ENCODE measurements at places on chromosomes 7 and 10. TPM values are rescaled to one million over a fixed set of nuclear protein-coding genes. Genes with fewer than 3 reads are reported as not detected.
A peak's percentile ranks its signal among the peaks of the same experiment; 100 is the strongest.

GRCh38 chr7:94957061-94957460 is 49.7 kb downstream of the PPP1R9A start:
- DNase-seq = no peak

- DNase-seq = no peak
Observed at GRCh38 chr10:86684331-86685097, 16.2 kb downstream of the LDB3 start.

- no peak for DNase-seq
Observed at GRCh38 chr7:141477865-141478264, 73.3 kb upstream of the AGK start.

GRCh38 chr10:26987851-26988250 is 112.4 kb downstream of the ANKRD26 start:
- DNase-seq = no peak

DNA sequence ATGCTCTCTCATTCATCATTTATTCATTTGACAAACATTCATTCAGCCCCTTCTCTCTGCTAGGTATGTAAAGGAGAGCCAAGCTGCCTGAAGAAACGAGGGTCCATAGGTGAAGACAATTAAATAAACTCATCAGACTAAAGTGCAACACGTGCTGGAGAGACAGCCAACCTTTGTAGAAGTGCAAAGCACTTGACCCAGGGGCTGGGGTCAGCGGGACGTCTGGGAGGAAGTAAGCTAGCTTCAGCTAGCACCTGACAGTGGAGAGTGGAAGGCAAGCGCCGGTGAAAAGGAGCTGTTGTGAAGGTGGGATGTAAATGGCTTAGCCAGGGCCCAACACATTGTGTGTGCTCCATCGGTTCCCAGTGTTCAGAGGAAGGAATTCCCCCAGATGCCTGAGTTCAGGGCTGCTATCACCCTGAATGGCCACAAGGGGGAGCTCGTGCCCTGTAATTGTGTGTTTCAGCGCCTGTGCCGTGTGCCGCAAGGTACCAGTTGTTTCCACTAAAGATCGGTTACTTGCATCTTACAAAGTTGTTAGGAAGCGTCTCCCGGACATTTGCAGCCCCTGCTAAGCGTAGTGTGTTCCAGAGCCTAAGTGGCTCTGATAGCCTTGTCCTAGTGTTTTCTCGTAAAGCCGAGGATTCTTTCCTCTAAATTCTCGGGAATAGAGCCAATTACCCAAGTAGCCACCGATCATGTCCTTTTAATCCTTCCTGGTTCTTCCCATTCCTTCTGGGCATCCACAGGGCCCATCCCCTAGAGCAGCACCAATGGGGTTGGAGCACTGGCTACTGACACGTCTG is 30.6 kb downstream of the TLX1 start:
- peak; percentile 39 for DNase-seq

- no peak for DNase-seq
Observed at GRCh38 chr10:1264001-1264400, 207.8 kb downstream of the WDR37 start.

DNA sequence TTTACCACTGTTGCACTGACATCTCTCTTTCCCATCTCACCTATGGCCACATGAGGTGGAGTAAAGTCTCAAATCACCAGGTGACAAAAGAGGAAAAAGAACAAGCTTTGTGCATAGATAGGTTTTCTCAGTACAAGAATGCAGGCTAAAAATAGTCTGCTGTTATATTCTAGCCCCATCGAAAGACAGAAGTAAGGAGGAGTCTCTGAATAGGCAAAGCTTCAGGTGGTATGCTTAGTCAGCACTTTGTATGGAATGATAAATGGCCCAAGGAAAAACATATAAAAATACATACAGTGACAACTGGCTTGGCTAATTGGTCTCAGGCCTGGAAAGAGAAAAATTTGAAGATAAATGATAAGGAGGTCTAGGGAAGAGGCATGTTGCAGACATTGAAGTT is 39.6 kb upstream of the KCND2 start:
- no peak for DNase-seq

DNA sequence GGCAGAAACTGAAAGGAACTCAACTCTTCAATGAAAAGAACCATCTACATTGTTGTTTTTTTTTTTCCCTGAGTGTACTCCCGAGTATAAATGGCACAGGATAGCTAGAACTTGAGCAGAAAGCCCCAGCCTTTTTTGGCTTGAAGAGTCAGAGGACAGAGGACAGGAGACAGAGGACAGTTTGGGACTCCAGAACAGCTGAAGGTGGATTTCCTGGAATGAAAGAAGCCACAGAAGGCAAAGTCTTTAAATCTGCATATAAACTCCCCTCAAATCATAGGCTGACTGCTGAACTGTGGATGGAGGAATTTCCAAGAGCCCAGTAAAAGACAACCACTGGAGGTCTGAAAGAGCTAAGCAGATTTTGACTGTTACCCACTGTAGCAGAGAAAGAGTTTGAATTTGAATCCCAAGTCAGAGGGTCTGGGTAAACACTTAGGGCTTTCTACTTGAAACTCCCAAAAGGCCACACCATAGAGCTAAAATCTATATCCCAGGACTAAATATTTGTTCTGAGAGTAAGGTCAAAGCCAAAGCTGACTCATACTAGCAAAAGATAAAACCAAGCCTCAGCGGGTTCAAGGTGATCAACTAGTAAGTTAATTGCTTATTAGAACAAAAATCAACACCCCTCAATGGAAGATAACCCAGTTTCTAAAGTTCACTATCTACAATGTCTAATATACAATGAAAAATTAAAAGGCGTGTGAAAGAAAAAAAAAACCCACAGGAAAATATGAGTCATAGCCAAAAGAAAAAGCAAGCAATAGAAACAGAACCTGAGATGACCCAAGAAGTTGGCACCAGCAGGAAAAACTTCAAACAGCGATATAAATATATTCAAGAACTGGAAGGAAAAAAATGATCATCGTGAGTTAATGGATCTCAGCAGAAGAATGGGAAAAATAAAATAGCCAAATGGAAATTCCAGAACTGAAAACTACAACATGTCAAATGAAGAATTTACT is 1.8 kb upstream of the OPN1SW start:
- DNase-seq = no peak

DNA sequence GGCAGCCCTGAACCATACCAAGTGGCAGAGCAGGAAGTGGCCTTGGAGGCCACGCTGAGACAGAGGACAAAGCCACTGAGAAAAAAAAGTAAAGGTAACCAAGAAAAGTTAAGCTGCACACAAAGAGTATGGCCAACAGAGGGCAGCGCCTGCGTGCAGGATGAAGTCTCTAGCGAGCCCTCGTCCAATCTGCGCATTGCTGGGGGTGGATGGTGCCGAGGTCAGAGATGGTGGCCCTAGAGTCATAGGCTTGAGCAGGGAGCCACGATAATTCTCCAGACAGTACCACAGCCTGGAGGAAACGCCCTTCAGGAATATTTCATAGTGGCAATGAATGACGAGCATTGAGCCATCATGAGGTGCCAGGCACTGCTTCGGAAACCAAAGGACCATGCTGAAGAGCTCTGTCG is 9.7 kb downstream of the ATP6V0E2 start:
- DNase-seq = no peak

DNA sequence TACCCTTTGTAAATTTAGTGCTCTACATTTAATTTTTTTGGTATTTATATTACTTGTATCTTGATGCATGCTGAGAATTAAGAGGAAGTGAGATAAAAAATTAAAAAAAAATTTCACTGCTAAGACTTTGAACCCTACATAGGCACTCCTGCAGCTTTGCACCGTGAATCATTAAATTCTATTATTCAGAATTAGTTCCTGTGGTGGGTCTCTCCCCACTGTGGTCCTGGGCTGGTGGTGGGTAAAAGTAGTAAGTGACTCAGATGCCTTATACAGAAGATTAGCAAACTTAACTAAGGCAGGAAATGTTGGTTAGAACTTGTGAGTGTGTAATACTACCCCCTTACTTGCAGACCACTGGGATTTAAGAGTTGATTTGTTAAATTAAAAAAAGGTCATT is 72.6 kb downstream of the AP3M1 start:
- no peak for DNase-seq

GRCh38 chr10:12430406-12430982 is 81.1 kb downstream of the CAMK1D start:
- no peak for DNase-seq

DNA sequence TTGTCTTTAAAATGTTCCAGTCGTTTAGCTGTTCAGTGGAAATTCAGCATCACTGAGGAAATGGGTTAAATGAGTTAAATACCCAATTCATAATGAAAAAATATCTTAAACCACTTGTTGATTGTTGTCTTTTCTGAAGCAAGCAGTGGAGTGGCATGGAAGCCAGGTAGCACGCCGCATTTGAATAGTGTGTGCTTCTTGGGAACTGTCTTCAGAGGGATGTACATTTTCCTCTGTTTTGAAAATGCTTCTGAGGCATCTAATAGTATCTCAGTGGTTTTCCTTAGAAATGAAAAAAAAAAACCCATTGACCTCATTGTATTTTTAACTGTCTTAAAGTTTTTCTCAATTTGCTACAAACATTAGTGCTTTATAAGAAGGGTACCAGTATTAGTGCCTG is 28.1 kb downstream of the C10orf53 start:
- DNase-seq = no peak

GRCh38 chr7:19648791-19649190 is 60.0 kb downstream of the POLR1F start:
- no peak for DNase-seq

DNA sequence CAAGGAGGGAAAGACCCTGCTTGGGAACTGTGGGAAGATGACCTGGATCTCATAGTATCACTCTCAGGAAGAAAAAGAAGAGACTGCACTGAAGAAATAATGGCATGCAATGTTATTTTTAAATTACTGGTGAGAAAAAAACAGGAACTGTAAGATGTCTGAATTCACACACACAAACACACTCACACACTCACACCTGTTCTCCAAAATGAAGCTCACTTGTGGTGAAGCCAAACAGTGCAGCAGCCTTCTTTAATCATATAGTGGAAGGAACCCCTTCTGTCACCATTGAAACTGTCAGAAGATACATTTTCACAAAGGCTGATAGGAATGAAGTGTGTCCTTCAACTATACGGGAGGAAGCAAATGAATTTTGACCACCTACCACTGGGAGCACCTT is 156.5 kb upstream of the GHITM start:
- no peak for DNase-seq

GRCh38 chr7:76281006-76281705 is 21.3 kb upstream of the HSPB1 start:
- DNase-seq = no peak

DNA sequence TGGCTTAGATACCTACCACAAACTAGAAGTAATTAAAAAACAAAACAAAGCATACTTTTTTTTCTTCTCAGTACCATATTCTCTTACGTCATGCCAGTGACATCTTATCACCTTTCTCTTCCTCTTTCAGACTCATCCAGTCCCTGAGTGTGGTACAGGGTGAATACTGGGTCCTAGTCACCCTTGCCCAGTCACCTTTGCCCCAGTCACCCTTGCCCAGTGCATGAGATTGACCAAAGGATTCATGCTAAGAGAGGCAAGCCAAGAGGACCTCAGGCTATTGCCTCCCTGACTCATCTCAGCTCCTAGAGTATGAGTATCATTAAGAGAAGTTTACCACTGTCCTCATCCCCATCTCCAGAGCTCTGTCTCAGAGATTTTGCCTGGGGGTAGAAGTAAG is 10.0 kb upstream of the TSPAN12 start:
- DNase-seq = no peak

DNA sequence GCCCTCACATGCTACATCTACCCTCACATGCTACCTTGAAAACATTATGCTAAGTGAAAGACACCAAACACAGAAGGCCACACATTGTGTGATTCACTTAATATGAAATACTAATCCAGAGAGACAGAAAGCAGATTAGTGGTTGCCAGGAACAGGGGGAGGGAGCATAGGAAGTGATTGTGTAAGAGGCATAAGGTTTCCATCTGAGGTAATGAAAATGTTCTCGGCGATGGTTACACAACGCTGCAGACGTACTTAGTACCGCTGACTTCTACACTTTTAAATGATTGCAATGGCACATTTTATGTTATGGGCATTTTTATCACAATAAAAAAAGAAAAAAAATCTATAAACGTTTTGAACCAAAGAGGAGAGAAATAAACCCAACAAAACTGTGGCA is 742.3 kb downstream of the TYW1 start:
- DNase-seq = peak; percentile 94

DNA sequence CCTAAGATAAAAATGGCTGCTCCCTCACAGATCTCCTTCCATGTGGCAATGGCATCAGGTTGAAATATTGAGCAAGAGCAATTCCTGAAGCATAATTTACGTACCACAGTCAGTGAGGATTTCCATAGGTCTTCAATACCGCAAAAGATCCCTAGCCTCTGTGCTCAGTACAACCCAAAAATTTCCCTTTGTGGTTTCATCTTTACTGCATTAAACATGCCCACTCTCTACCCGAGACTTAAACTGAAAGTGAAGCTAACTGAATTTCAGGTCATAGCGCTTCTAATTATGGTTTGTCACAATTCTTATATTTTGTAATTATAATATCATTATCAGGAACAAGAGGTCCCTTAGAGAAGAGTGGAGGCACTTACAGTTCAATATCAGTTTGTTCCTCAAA is 1071.1 kb downstream of the XPNPEP1 start:
- no peak for DNase-seq

- DNase-seq = no peak
Observed at GRCh38 chr10:75100764-75101291, 10.6 kb upstream of the SAMD8 start.

- DNase-seq = no peak
Observed at GRCh38 chr7:13077466-13077865, 390.0 kb downstream of the ARL4A start.

- DNase-seq = no peak
Observed at GRCh38 chr10:11037991-11038390, 20.3 kb downstream of the CELF2 start.

DNA sequence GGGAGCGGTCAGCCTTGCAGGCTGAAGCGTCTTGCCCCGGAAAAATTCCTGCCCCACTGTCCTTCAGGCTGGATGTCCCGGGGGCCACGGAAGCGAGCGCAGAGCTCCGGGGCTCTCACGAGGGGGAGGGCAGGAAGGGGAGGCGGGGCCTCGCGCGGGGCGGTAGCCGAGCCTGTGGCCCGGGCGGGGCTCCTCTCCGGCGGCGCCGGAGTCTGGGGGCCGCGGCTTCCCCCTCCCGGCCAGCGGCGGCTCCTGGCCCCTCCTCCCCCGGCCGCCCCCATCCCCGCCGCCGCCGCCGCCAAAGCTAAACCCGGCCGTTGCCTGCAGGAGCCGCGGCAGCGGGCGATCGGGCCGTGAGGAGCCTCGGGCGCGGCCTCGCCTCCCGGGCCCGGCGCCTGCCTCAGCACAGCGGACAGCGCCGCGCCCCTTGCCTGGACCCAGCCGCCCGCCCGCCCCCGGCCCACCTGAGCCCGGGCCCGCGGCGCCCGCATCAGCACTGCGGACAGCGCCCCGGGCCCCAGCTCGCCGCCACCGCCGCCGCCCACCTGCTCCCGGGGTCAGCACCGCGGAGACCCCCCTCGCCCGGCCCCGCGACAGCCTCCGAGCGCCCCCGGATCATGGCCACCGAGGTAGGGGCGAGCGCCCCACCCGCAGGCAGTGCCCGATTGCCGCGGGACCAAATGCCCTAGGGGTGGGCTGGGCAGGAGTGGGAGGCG is at the start of gene GOLGA7B:
Gene GOLGA7B, plus strand, starts transcription at position 157 of the 716 bp plus-strand sequence. Its CDS starts 461 bp downstream, at position 618.
- no peak for DNase-seq

The GDF2 gene
- not detected for total RNA-seq

The AKR1C2 gene
- 4.5 TPM for total RNA-seq

The PON3 gene
- 11.2 TPM for total RNA-seq

The TMEM229A gene
- not detected for total RNA-seq

The IRF5 gene
- total RNA-seq = 4.2 TPM

The FAM131B gene
- 0.59 TPM for total RNA-seq

The TDRD1 gene
- 0.20 TPM for total RNA-seq

The TSPAN33 gene
- total RNA-seq = 6.2 TPM

The CCDC186 gene
- total RNA-seq = 56.4 TPM

The PNLIP gene
- total RNA-seq = 1.4 TPM

All from skin of body (tissue), 3 donors.